ENCODE measurements at places on chromosomes 1 and 21. TPM values are rescaled to one million over a fixed set of nuclear protein-coding genes. Genes with fewer than 3 reads are reported as not detected.

Gene CYP4A22
- 18.3 TPM for total RNA-seq

DNA sequence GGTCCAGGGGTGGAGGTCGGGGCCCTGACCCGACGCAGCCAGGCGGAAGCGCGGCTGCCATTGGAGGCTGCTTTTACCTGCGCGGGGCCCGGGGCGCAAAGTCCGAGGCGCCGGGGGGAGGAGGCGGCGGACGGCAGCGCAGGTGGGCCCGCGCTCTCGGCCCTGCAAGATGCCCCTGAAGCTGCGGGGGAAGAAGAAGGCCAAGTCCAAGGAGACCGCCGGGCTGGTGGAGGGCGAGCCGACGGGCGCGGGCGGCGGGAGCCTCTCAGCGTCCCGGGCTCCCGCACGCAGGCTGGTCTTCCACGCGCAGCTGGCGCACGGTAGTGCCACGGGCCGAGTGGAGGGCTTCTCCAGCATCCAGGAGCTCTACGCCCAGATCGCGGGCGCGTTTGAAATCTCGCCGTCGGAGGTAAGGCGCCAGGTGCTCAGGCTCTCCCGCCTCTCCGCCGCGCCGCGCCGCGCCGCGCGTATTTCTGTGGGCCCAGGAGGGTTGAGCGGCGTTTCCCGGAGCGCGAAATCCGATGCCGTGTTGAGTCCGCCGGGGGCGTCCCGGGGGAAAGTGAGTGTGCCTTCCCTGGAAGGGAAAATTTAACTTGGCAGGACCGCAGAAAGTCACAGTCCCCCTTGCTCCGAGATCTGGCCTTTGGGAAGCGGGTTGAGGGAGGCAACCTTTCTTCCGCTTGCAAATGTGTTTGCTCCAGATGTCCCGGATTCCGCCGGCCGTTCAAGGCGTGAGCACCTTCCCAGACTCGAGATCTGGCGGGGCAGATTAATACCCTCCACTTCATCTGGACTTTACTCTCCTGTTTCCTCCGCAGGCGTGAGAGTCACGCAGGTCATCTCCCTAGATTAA is at the start of gene GIPC2:
Gene GIPC2 (plus strand): TSS at position 41 of the 853 bp plus-strand sequence. CDS start 129 bp downstream, at position 170.
- peak; percentile 66 for DNase-seq

DNA sequence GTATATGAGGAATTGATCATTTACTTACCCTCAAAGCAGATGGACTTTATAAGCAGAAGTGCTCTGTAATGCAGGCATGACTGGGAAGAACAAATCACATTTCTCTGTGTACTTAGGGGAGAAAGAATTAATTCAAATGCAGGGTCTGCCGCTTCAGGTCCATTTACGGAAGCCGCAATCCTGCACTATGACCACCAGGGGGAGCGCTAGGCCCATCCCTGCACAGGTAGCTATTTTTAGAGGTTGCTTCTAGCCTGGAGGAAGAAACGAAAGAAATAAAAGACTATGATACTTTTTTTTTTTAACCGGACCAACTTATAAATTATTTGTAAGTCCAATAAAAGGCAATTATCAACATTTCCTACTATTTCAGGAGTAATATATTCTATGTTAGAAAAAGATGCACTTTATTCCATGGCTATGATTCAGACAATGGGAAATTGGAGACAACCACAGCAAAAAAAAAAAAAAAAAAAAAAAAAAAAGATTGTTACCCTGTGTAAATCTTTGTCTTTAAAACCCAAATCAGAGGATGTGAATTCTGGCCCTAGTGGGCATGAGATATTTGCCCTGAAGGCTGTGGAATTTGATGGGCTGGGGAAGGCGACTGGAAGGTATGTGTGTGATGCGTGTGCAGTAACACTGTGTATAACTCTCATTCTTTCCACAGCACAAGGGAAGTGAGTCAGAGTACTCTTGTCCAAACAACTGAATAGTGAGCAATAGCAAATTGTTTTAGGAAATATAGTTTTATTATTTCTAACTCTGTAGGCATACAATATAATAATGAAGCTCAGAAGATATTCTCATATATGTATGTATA is 12.9 kb upstream of the FYB2 start:
- peak; percentile 77 for DNase-seq

DNA sequence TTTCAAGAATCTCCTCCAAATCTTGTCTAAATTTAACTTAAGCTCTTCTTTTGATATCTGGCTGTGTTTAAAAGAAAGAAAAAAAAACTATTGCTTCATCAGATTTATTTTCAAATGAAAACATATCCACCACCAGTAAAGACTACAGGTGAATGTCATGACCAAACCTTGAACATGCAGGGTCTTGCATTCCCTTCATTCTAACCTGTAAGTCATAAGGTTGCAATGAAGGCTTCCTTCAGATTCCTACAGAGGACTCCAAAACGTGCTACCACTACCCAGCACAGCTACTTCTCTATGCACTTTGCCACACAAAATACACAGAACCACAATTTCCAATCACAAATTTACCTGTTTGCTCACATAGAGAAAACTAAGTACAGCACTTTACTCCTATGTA is 26.3 kb downstream of the FRRS1 start:
- no peak for DNase-seq

GRCh38 chr1:2533365-2533764 is 3.3 kb upstream of the HES5 start:
- DNase-seq, result no peak

DNA sequence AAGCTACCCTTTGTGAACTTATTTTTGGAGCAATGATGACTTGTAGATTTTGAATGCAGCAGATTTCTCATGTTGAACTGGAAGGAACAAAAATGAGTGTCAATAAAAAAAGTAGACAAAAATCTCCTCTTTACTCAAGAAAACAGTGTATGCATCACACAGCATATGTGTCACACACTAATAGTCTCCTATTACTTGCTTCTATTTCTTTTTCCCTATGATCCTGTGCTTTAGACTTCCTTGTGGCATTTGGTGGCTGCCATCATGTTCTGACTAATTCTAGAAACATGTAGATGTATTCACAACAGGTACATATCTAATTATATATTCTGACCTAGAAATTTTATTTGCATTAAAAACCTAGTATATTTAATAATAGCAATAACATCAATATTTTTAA is 14.3 kb downstream of the RC3H1 start:
- DNase-seq, result no peak

DNA sequence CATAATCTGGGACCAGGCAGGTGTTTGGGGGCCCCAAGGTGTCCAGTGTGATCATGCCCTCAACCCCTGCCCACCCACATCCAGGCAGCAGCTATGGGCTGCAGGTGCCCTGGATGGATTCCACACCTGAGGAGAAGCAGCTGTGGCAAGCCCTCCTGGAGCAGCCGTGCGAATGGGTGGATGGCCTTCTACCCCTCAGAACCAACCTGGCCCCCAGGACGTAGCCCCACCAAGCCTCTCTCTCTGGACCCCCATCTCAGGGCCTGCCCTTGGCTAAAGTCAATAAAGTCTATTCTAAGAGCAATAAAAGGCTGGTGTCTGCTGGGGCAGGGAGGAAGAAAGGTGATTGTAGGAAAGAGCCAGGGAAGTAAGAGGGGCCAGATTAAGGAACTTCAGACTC is 11.8 kb downstream of the SYTL1 start:
- no peak for DNase-seq

Measured in liver (tissue), 10 donors.